ENCODE measurements at places on chromosomes 3 and 15.

DNA sequence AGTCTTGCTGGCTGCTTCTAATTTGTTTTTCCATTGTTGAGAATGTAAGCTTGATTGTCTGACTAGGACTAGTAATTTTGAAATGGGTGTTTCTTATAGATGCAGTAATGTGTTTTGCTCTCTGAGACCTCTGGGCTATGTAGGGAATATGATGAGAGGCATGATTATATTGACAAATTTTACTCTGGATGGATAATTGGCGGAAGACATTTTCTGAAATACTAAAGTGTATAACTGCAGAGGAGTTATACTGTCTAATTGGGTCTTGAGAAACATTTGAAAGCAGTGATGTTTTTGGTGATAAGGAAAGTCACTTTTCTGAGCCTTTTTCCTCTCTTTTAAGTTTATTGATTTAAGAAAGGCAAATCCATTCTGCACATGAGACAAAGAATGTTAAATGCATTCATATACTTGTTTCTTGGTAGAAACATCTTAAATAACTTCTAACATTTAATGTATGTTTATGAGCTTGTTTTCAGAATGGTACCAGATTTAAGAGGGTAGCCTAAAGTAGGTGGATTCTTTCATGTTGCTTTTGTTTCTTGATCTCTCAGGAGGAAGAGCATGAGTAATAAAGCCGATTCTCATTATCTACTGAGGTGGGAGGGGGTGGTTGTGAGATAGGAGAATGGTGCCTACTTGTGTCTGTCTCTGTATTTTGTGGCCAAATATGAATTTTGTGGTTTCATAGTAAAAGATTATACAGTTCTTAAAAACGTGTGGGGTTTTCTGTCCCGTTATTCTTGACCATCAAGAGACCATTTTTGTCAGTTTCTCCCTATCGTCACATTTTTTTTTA lies 2.0 kb downstream of the ATP2C1 start:
- no peak for DNase-seq

- no peak for DNase-seq
These were observed 727.1 kb downstream of the ROBO1 start for GRCh38 chr3:79040701-79041100.

DNA sequence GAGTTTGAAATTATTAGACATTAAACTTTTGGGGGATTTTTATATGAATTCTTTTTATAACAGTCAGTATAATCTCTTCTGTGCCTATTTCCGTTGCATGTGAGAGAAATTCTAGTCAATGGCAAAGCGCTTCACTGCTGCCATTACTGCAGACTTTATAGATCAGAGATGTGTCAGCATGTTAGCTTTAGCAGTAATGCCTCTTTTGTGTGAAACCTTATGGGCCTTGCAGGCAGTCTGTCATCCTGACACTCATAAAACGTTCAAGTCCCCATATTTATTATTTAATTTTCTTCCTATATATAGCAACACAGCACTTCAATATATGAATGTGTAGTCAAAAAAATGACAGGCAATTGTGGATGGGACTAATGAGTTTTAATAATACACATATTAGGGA lies 191.0 kb downstream of the NLGN1 start:
- DNase-seq: no peak

DNA sequence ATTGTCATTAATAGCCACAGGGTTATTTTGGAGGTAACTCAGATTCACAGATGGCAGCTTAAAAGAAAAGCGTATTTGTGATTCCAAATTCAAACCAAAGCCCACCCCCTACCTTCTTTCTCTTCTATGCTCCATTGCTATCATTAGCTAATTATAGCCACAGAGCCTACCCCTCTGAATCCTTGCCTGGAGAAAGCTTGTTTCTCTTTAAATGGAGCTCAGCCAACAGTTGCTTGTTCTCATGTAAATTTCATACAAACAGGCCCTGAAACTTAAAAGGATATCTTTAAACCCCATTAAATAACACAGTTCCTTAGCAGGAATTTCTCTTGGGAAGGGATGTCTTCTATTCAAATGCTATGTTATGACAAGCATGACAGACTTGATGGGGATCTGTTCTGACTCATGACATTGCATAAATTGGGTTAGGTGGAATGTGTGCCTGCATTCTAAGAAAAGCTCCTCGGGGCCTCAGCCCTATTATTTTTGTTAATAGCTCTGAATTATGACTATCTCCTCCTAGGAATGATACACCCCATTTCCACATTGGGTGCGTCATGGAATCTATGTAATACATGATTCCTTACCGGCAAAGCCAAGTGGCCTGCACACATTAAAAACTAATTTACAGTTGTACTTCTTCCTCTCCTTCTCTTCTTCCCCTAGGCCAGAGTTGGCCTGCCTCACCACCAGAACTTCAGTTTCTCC lies 265.8 kb downstream of the TAFA4 start:
- DNase-seq: no peak

DNA sequence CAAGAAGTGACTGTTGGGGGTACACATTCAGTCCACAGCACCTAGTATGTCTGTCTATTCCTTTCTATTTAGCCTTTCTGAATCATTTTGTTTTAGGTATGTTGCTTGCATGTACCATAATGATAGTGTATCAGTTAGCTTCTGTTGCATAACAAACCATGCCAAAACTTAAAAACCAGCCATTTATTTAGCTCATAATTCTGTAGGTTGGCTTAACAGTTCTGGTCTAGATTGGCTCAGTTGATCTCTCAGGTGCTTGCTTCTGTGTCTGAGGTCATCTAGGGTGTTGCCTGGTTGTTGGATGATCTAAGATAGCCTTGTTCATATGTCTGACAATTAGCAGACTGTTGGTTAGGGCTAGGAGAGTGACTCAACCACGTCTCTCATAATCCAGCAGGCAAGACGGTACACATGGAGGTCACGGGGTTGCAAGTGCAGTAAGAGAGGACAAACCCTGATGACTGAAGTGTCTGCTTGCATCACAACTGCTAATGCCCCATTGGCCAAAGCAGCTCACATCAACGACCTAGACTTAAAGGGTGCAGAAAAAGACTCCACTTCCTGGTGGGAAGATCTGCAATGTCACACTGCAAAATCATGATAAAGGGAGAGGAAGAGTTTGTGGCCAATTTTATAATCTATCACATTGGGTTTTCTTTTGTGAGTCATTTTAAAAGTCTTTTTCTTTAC lies 6.8 kb upstream of the PDCD6IP start:
- DNase-seq: no peak

- no peak for DNase-seq
These were observed 150.7 kb downstream of the SST start for GRCh38 chr3:187519428-187519890.

DNA sequence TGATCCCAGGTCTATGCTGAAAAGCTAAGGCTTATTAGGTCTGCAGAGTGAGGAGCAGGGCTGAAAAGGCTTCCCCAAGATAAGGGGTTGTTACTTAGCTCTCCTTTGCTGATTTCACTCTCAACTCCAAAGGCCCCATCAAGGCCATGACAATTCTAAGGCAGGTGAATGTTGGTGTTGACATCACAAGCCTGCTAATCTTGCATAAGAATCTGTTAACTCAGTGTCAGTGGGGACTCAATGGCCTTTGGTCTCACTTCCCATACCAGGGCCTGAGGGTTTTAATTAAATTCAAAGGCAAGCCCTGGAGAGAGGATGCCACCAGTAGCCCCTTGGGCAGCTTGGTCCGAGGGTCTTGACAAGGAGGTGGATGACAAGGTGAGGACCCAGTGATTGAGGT lies 9.4 kb upstream of the ALAS1 start:
- no peak for DNase-seq

DNA sequence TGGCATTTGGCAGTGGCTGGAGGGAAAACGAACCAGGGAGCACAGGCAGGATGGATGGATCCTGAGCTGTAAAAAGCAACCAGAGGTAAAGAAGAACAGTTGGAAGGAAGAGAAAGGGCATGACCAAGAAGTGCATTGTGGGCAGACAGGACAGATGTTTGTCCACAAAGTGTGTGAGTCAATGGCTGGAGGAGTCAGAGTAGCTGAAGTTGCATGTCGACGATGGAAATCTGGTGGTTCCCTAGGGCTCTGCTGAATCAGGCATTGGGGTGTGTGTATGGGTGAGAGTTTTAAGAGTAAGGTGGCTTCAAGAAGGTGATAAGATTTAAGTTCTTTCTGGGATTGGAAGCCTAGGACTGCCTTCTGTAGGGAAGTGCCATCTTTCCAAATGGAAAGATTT lies 214.0 kb upstream of the BHLHE40 start:
- DNase-seq: no peak

GRCh38 chr3:127019449-127019848 lies 36.5 kb downstream of the PLXNA1 start:
- DNase-seq: no peak

- no peak for DNase-seq
These were observed 22.0 kb downstream of the RGMA start for GRCh38 chr15:93066834-93067648.

GRCh38 chr3:195030791-195031321 lies 240.1 kb downstream of the XXYLT1 start:
- no peak for DNase-seq

DNA sequence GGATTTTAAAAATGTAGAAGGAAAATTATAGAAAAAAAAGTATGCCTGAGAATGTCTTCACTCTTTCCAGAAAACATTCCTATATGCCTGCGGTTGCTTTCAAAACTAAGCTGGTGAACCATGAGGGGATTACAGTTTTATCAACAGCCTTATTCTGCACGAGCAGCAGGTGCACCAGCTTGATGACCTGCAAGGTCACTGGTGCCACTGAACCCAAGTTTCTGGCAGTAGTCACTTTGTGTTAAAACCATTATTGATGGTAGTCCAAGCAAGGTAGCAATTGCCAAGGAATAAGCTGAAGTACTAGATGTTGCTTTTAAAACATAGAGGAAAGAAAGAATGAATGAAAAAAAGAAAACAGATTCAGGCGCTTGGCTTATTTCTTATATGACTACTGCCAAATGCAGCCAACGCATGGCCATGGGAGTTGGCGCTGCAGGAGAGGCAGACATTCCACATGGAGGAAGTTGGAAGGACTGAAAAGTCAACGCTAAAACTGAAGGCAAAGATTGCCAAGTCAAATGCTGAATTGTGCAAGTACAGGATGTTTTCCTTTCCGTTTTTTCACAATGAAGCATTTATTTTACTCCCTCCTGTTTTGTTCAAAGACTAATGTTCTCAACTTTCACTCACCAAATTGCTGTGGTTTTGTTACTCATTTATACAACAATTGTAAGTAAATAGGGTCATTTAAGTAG lies 601.4 kb downstream of the CADM2 start:
- no peak for DNase-seq
